Stimulated activated CD8-positive, alpha-beta memory T cell treated with anti-CD3 and anti-CD28 coated beads, Interleukin-15, amount 100 ng/mL, for 48 hours (primary cell): ENCODE measurements at places on chromosomes 6 and 20.
A peak's percentile ranks its signal among the peaks of the same experiment; 100 is the strongest.

DNA sequence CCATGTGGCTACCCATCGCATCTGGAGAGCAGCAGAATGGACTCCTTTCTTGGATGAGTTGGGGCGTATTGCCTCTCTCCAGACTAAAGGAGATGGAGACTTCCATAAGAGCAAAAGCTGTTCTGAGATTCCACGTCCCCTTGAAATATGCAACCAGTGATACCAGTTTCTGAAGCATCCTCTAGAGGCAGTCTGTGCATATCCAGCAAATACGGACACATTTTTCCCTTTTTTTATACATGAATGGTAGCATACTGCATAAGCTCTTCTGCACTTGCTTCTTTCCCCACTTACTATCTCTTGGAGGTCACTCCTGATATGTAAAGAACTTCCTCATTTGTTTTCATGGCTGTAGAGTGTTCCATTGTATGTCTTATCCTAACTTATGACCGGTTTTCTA lies 34.6 kb downstream of the TAF8 start:
- DNase-seq: no peak

- no peak for DNase-seq
Observed at GRCh38 chr20:48096957-48097890, 311.9 kb upstream of the SULF2 start.

- DNase-seq: no peak
Observed at GRCh38 chr6:107066697-107067659, 39.0 kb downstream of the MTRES1 start.

DNA sequence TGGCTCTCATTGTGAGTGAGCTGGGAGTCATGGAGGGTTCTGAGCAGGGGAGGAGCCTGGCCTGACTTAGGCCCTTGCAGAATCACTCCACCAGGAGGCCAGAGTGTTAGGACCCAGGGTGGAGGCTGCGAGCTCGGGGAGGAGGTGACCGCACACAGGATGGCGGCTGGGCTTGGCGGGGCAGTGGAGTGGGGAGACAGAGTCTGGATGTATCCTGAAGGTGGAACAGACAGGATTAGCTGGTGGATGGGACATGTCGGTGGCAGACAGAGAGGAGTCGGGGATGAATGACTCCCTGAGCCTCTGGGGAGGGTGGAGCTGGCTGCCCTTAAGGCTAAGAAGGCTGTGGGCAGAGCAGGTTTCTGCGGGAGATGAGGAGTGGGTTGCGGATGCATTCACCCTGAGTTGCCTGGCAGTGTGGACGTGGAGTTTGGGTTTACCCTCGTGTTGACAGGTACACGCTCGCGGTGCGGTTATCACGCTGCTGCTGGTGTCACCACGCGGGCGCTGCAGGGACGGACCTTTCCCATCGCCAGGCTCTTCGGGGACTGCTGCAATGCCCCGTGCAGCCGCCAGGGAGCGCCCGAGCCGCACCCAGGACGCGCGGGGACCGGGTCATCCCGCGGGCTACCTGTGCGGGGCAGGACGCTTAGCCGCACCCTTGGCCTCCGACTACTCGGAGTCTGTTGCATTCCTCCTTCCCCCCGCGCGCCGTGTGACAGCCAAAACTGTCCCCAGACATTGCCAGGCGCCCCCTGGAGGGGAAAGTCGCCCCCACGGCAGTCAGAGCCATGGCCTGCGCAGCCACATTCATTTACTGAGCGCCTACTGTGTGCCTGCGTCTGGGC lies 43.0 kb upstream of the PTGIS start:
- DNase-seq: peak; percentile 67

GRCh38 chr6:158649289-158650143 lies at the start of gene SYTL3:
Gene SYTL3 (plus strand): TSS chr6:158650054. CDS start chr6:158663269, 13,215 bp downstream.
- DNase-seq: peak; percentile 82

GRCh38 chr20:32808438-32808837 lies 11.3 kb upstream of the MAPRE1 start:
- no peak for DNase-seq

- DNase-seq: peak; percentile 27
Observed at GRCh38 chr6:90156861-90157260, 139.8 kb downstream of the BACH2 start.

- DNase-seq: no peak
Observed at GRCh38 chr6:26075063-26075717, 12.0 kb upstream of the HFE start.

DNA sequence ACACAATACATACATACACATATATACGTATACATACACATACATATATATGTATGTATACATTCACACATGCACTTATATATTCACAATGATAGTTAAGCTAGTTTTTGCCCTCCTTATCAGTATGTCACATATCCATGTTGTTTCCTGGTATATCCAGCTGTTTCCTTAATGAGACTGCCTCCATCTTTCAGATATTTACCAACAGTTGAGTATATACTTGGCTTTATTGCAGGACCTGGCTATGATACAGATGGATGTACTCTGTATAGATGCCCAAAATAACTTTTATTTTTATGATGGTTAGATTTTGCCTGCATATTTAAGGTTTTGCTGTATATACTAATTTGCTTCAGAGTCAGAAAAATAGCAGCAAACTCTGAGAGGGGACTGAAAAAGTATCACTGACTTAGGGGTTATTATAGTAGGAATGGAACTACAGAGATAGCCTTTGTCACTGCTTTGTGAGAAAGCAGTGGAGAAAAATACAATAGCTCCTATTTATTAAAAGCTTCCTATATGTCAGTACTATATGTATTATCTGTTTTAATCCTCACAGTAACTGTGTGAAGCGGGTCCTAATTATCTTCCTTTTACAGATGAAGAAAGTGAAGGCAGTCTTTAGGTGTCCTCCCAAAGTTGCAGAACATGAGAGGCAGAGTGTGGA lies 35.5 kb downstream of the CARMIL1 start:
- no peak for DNase-seq

DNA sequence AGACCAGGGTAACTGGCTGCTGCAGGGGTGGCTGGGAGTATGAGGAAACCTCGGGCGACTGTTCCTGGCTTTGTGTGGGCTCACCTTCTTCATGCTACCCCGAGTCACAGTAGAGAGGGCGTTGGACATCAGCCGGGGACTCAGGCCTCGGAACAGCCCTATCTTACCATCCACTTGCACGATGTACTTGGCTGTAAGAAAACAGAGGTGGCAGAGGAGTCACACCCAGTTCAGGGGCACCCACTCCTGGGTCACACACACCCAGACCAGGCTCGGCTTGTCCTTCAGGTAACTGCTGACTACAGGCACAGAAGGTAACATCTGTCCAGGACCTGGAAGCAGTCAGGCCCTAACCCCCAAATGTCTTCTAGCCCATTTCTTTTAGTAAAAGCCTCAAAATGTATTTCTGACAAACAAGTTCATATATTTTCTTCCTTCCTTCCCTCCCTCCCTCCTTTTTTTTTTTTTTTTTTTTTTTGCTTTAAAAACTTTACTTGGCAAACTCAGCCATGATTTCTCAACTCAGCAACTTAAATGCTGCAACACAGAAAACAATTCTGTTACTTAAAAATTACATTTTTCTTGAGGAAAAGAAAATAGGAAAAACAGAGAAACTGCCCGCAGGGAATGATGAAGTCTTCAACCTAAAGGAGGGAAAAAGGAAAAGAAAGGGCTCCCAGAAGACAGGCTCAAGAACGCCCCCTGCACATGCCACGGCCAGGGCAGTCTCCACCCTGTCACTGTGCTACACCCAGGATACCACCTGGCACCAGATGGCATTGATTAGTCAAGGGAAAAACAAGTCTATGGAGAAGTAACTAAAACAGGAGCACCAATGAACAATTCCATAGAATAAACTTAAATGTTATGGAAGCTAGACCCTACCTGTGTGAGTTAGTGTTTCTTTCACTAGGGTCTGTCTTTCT lies 7.3 kb downstream of the MTCH1 start:
- no peak for DNase-seq

- DNase-seq: no peak
Observed at GRCh38 chr6:96992343-96992730, 67.8 kb downstream of the KLHL32 start.

DNA sequence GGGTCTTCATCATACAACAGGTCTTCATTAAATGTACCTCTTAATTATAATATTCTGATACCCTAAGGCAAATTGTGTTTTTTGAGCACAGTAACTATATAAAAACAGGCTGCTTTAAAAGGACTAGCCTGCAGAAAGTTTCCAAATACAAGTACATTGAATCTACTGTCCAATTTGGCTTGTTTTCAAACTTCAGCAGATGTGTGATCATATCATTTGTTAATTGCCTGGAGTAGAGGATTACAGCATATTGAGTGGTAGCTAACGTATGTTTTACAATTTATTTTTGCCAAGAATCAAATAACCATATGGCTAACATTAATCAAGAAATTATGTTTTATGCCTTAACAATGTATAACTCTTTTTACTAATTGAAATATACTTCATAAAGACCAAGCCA lies 12.6 kb downstream of the TINAG start:
- no peak for DNase-seq

- no peak for DNase-seq
Observed at GRCh38 chr6:169324656-169325459, 71.2 kb upstream of the THBS2 start.

DNA sequence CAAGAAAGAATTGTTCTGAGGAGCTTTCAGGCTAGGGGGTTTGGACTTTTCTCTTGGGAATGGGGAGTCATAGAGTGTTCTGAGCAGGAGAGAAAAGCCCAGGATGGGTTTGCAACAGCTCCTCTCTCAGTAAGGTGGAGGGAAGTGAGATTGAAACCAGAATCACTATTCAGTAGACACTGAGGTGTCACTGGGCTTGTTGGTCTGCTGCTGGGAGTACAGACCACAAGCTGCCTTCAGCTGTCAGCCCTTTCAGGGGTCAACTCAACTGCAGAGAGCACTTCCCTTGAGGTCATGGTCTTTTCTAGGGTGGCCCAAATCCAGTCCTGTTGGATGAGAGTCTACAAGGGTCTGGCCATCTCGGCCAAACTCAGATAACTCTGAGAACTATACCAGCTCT lies 12.9 kb upstream of the FOXA2 start:
- no peak for DNase-seq

GRCh38 chr6:33571637-33572316 lies 8.3 kb downstream of the BAK1 start:
- DNase-seq: no peak

DNA sequence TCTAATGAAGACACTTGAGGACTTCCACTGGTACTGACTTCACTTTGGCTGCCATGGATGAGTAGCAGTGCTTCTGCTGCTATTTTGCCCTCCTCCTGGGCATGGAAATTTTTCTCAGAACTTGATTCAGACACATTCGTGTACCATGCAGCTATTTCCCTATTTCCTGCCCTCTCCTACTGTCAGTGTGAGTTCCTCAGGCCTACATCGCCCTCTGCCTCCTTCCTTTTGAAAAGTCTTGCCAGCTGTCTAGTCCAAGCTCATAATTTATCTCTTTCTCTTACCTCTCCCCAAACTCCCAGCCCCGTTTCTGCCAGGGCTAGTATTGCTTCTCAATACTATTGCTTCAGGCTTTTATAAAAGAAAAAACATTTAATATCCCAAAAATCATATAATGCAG lies 470.2 kb downstream of the ADGRB3 start:
- no peak for DNase-seq
